Bronchial smooth muscle cell (primary cell): ENCODE measurements at places on chromosomes 7 and 10. TPM values are rescaled to one million over a fixed set of nuclear protein-coding genes. Genes with fewer than 3 reads are reported as not detected.

CLRN3 gene
- not detected in 2 replicates for total RNA-seq

LIPM gene
- not detected in 2 replicates for total RNA-seq

SRGN gene
- total RNA-seq, result 47.3 and 81.2 TPM in 2 replicates

SEMA3C gene
- 126 and 190 TPM in 2 replicates for total RNA-seq
